GM03348 (cell line): ENCODE measurements at places on chromosomes 7 and 10.

- no peak for DNase-seq
These were observed 100.8 kb downstream of the LRRC18 start for GRCh38 chr10:48838834-48839233.

- no peak for DNase-seq
These were observed 36.2 kb upstream of the HECW1 start for GRCh38 chr7:43076189-43076605.

GRCh38 chr10:105988848-105989247, 1175.7 kb downstream of the SORCS1 start:
- DNase-seq: no peak

DNA sequence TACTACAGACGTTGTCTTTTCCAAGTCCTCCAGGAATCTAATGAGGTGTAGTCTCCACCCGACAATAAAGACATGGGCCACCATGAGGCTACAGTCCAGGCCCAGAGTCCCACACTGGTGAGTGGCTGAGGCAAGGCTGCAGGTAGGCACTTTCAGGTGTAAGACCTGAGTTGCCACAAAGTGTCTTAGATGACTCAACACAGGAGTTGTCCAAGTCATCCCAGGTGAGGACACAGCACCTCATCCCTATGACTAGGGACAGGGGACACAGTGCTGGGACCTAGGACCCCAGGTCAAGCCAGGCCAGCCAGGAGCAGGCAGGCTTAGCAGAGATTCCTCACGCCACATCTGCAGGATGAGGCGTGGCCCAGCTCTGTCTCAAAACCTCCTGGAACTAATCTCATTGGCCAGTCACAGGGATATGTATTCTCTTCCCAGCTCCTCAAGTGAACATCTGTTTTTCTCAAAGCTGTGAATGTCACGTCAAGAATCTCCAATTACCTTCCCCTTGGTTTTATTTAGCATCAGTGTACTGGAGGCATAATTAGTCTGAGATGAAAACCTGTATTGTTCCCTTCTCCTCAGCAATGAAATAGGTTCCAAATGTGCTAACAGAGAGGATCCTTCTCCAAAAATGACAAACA, 254.6 kb downstream of the GRID1 start:
- no peak for DNase-seq

DNA sequence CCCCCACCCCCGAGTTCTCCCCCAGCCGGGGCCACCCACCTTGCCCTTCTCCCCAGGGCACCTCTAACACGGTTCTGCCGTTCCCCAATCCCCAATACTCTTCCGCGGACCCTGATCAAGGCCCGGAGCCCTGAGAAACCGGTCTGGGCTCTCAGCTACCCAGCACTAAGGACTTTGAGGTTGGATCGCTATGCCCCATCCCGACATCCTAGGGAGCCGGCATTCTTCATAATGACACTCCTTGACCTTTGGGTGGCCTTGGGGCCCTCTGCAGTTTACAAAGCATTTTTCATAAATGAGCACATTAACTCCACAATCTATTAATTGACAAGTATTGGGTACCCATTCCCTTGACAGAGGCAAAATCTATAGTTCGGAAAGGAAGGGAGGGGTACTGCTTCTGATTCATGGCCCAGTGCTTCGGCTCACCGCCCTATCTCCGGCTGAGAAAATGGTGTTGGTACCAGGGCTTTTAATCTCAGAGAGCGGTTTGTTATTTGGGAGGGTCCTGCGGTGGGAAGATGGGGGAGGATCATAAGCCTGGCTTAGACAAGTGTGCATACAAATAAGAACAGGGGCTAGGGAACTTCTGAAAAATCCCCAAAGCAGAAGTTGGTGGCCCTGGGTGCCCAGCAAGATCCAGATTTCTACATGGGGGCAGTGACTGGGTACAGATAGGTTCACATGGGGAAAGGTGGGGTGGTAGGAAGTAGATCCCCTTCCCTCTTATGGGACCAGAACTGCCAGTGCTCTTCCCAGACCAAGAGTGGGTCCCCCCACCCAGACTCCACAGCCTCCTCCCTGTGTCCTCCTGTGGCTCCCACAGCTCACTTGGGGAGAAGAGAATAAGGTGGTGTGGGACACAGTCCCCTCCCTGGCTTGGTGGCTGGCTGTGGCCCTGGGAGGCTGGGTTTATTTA, 3.2 kb downstream of the IMPDH1 start:
- no peak for DNase-seq
